Activated CD4-positive, alpha-beta T cell treated with anti-CD3 and anti-CD28 coated beads, Interleukin-2, amount 10 ng/mL, durations not matched to agents 7 days and 5 days (primary cell): ENCODE measurements at places on chromosomes 7 and 10.

DNA sequence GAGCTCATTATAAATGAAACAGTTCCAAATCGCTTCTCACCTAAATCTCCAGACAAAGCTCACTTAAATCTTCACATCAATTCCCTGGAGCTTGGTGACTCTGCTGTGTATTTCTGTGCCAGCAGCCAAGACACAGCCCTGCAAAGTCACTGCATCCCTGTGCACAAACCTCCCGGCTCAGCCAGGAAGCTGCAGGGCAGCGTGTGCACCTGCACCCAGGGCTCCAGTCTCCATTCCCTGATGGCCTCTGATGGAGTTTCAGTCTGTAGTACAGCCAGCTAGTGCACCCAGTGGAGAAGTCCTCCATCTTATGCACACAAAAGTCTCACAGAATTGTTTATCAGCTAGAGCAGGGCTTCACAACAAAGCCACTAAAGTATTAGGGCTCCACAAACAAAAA lies 51.1 kb upstream of the PRSS58 start:
- no peak for DNase-seq

- no peak for DNase-seq
These were observed 95.8 kb downstream of the CFAP58 start for GRCh38 chr10:104449391-104449790.

DNA sequence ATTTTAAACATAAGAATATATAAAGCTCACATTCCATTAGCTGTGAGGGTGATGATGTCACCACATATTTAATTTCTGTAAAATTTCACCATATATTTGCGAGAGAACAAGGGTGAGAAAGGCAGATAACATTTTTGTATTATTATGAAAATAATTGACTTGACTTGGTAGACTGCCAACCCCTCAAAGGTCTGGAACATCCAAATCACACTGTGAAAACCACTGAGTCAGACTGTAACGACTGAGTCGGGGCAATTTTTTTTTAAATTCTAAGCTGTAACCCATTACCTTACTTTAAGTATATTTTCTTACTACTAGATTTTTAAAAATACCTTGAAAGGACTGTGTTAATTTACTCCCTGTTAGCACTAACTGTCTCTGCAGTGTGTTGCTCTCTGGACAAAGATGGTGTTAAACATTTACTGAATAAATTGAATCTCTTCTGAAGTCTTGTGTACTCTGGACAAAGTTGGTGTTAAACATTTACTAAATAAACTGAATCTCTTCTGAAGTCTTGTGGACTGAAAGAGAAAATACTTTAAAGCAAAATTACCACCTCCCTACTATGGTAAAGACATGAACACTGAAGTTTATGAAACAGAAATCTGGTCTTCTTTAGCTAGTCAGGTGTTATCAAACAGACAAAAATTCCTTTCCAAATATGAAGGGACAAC lies 14.1 kb downstream of the PDZD8 start:
- DNase-seq, result no peak

GRCh38 chr7:128455543-128456254 lies at the start of gene HILPDA:
Gene HILPDA (plus strand): TSS chr7:128455878. CDS start chr7:128457269, 1,391 bp downstream.
- DNase-seq, result peak; percentile 93

GRCh38 chr10:88280518-88280917 lies 302.6 kb downstream of the RNLS start:
- DNase-seq, result no peak

DNA sequence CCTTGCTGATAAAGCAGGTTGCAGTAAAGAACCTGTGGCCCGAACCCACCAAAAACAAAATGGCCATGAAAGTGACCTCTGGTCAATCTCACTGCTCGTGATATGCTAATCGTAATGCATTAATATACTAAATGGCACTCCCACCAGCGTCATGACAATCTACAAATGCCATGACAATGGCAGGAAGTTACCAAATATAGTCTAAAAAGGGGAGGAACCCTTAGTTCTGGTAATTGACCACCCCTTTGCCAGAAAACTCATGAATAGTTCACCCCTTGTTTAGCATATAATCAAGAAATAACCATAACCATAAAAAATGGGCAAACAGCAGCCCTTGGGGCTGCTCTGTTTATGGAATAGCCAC lies 1139.4 kb upstream of the LRRN3 start:
- no peak for DNase-seq
